T-cell (primary cell): ENCODE measurements at places on chromosomes 4 and X.

DNA sequence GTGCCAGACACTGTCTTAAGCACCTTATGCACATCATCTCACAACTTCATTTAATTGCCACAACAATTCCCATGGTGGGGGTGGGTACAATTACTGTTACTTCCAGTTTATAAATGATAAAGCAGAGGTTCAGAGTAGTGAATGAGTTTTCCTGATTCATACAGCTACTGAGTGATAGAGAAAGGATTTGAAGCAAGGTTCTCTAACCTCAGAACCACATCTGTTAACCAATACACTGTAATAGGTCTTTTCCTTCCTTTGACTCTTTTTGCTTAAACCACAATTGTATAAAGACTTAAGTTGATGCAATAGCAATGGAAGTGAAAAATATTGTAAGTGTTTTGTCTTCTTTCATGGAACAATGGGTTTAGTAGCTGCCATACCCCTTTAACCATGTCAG is 43.5 kb upstream of the PAK3 start:
- H3K27ac ChIP-seq: no peak overlapping the region
- H3K27me3 ChIP-seq: no peaks in the 10 kb centered on the region
- H3K4me3 ChIP-seq: no peak overlapping the region
- H3K36me3 ChIP-seq: no peaks in the 10 kb centered on the region

- no peak for DNase-seq
- no peaks in the 10 kb centered on the region for H3K4me1 ChIP-seq
- no peak overlapping the region for H3K4me3 ChIP-seq
- no peak overlapping the region for H3K27ac ChIP-seq
- no peaks in the 10 kb centered on the region for H3K36me3 ChIP-seq
Measured at GRCh38 chr4:55661398-55662056, 25.4 kb upstream of the NMU start.

DNA sequence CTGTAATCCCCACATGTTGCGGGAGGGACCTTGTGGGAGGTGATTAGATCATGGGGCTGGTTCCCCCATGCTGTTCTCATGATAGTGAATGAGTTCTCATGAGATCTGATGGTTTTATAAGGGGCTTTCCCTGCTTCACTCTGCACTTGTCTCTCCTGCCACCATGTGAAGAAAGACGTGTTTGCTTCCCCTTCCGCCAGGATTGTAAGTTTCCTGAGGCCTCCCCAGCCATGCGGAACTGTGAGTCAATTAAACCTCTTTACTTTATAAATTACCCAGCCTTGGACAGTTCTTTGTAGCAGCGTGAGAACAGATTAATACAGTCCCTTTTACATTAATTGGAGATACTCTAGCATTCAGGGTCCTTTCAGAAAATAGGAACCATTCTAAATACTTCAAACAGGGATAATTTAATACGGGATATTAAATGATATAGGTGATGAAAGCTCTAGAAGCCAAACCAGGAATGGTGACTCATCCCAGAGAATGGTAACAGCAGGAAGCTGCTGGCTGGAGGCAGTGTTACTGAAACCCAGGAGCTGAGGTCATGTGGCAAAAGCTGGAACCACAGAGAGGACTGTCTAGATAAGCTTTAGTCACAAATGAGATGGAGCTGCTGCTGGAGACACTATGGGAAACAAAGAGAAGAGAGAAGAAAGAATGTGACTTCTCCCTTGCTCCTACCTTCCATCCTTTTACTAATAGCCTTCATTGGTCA is 57.3 kb downstream of the GSTCD start:
- H3K27me3 ChIP-seq: no peaks in the 10 kb centered on the region
- DNase-seq: no peak
- no peak overlapping the region for H3K4me3 ChIP-seq
- H3K36me3 ChIP-seq: no peaks in the 10 kb centered on the region

DNA sequence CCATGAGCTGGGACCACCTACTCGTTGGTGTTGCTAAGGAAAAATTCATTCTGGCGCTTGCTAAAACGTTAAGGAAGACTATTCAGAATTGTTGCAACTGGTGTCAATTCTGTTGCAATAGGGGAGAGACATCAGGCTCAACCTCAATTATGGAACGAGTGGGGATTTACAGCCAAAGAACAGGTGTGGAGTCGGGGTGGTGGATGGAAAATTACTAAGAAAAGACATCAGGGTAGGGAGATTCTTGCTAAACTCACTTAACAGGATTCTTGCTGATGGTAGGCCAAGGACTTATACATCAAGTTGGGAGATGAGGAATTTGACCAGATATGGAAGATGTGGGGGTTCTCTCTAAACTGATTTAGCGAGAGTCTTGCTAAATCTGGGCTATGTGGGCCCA is 139.7 kb downstream of the TENM3 start:
- H3K27ac ChIP-seq: no peak overlapping the region
- DNase-seq: no peak
- no peaks in the 10 kb centered on the region for H3K27me3 ChIP-seq
- H3K36me3 ChIP-seq: no peaks in the 10 kb centered on the region

DNA sequence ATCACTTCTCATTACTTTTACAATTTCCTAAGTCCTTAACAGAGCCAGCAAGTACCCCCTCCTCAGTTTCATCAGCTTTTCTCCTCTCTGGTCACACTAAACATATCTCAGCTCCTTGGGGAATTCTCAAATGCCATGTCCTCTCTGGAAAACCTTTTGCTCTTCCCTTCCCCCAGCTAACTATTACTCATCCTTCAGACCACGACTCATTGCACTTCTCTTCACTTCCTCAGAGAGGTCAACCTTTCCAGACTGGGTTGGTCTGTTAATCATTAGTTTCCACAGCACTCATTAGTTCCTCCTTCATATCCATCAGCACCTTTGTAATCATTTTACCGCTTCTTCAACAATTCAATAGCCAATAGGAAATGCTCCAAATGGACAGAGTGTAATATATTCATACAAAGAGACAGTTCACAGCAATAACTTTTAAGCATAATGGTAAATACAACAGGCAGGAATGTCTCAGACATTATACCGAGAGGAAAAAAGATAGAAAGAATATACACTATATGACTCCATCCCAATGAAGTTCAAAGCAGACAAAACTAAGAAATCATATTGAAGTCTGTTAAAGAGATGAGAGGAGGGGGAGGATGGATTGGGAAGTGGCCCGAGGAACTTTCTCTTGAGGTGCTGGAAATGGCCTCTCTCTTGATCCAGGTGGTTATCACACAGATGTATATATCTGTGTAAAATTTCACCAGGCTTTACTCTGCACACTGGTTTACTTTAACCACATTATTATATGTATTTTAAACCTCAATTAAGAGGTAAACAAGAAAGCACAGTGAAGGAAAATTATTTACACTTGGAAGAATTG is 39.6 kb downstream of the DDX60L start:
- H3K27me3 ChIP-seq: no peaks in the 10 kb centered on the region
- DNase-seq: no peak
- no peak overlapping the region for H3K27ac ChIP-seq
- H3K4me1 ChIP-seq: no peaks in the 10 kb centered on the region

GRCh38 chrX:131066237-131066636 is 8.1 kb downstream of the ARHGAP36 start:
- no peak overlapping the region for H3K27ac ChIP-seq
- no peak overlapping the region for H3K4me3 ChIP-seq
- H3K36me3 ChIP-seq: no peaks in the 10 kb centered on the region

DNA sequence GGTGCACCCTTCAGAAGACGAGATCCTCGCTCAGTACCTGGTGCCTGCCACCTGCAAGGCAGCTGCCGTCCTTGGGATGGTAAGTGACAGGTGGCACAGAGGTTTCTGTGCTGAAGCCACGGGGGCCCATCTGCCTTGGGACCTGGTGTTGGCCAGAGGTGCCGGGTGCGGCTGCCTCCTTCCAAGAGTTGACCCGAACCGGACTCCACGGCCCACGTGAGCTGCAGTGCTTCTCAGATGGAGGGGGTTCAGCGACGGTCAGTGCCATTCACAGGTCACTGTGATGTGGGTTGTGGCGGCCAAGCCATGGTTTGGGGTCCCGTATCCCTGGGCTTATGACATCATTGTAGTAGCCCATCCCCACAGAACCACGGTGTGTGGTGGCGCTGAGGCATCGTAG is 19.0 kb upstream of the MSANTD1 start:
- H3K36me3 ChIP-seq: peaks cover 83% of the 10 kb centered on the region
- H3K4me1 ChIP-seq: no peaks in the 10 kb centered on the region
- no peak overlapping the region for H3K27ac ChIP-seq
- H3K27me3 ChIP-seq: no peaks in the 10 kb centered on the region

DNA sequence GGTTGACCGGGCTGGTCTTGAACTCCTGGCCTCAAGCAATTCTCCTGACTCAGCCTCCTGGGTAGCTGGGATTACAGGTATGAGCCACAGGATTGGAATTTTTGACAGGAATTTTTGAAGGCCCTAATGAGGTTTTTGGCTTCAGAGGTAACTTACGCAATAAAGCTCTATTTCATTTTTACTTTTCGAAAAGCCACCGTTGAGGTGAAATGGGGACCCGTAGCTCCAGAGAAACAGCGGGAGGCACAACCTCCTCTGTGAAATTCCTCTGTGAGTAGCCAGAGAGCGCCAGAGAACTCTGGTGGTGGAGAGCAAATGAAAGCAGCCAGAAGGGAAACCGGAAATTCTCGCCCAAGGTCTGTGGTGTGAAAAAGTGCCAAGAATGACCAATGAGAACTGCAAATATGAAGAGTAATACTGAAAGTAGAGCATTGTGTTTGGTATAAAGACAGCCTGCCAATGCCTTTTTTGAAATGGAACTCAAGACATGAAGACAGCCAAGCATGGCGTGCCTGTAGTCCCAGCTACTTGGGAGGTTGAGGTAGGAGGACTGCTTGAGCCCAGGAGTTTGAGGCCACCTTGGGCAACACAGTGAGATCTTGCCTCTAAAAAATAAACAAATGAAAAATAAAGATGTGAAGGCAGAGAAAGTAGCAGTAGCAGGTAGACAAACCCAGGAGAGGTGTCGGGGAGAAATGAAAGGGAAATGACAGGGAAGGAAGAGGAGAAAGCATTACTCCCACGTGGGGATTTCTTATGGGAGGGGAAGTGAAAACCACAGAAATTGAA is 33.0 kb upstream of the TMEM131L start:
- peak; percentile 44 for DNase-seq
- peaks cover 37% of the 10 kb centered on the region for H3K4me1 ChIP-seq
- H3K36me3 ChIP-seq: no peaks in the 10 kb centered on the region
- H3K27ac ChIP-seq: peak overlapping the region; percentile 69

DNA sequence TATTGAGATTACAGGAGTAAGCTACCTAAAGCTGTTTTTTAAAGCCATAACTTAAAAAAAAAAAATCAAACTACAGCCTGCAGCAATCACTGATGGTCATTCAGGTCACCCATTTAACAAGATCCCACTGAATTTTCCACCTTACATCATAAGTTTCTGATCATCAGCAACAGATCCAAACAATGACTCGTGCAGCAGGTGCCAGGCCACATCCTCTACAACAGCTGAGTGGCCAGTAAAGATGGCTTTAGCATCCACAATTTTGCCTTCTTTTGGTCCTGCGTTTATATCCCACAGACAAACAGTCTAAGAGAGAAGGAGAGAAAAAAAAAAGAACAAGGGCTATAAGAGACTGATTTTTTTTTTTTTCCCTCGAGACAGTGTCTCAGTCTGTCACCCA is 16.6 kb downstream of the RBBP7 start:
- DNase-seq: no peak
- H3K4me3 ChIP-seq: no peak overlapping the region
- no peak overlapping the region for H3K27ac ChIP-seq
- H3K36me3 ChIP-seq: peaks cover 43% of the 10 kb centered on the region
- H3K27me3 ChIP-seq: no peaks in the 10 kb centered on the region
- no peaks in the 10 kb centered on the region for H3K4me1 ChIP-seq
